Caudate nucleus (tissue), 63 donors: ENCODE measurements at places on chromosomes 6 and 20.
A peak's percentile ranks its signal among the peaks of the same experiment; 100 is the strongest.

DNA sequence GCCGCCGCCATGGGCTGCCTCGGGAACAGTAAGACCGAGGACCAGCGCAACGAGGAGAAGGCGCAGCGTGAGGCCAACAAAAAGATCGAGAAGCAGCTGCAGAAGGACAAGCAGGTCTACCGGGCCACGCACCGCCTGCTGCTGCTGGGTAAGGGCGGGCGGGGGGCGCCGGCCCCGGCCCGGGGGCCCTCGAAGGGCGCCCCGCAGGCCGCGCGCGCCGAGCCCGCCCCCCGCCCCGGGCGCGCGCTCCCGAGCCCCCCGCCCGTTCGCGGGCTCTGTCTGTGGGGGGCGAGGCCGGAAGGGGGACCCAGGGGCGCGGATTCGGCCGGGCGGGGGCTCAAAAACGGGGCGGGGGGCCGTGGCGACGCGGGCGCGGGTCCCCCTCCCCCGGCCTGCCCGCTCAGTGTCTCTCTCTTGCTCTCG is 39.2 kb downstream of the GNAS start:
- no peak for DNase-seq

- DNase-seq: no peak
These were observed 112.3 kb downstream of the RCAN2 start for GRCh38 chr6:46378882-46379416.

DNA sequence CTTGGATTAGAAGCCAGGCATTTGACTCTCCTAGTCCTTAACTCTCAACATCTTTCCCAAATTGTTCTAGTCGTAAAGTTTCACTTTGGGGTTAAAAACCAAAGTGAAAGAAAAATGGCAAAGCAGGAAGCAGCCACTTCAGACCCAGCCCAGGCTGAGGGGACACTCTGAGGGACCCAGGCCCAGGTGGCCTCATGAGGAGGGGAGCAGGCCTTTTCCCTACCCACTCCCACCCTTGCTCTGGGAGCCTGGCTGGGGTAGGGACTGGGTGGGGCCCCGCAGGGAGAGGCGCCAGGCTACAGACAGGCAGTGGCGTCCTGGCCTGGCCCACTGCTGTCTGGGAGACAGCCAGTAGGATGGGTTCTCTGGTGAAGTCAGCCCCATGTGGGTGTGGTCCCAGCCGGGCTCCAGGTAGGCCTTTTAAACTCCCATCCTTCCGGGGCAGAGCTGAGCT is 68.7 kb upstream of the MYL9 start:
- DNase-seq: no peak

GRCh38 chr6:27281105-27281539 is 31.0 kb downstream of the POM121L2 start:
- no peak for DNase-seq

GRCh38 chr6:138296381-138296780 is 78.1 kb upstream of the PBOV1 start:
- DNase-seq: no peak

- DNase-seq: peak; percentile 55
These were observed 3.6 kb upstream of the CEBPB start for GRCh38 chr20:50186987-50187402.

DNA sequence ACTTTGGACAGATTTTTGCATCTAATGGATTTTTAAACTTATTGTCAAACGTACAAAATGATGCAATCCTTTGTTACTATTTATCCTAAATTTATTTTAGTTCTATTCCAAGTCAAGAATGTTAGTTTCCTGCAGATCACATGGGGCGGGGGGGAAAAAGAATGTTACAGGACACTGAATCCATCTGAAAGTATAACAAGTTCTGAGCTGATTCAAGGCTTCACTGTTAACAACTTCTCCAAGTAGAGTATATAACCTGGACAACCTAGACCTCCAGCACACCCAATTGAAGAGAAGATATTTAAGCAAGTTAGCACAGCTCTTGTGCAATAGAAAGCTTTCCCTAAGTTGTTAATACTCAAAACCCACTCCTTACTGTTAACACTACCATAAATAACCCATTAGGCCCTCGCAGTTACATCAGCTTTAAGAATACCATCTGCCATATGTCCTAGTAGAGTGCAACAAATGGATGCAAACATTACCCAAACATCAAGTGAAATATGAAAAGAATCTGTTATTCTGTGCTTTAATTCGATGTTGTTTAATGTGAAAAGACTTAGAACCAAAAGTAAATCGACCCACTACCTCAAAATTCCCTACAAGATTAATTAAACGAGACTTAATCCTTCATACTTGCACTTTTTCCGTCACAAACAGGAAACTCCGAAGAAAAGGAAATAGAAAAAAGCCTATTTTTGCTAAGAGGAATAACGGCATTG is 1.3 kb downstream of the SEC63 start:
- DNase-seq: no peak

DNA sequence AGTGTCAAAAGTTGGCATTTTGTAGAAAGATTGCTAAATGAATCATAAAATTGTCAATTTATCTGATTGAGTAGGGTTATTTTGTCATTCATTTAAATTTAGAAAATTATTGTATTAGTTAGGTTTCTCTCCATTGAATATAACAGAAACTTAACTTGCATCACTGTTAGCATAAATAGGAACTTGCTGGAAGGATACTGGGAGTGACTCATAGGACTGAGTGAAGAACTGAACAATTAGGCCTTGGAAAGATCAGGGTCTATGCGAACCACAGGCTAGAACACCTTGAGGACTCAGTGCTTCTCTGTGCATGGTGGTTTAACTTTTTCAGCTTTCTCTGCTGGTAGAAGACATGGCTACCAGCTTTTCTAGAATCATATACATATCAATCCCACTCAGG is 67.7 kb upstream of the IFNGR1 start:
- no peak for DNase-seq

GRCh38 chr6:15336900-15337560 is 91.2 kb downstream of the JARID2 start:
- DNase-seq: no peak

GRCh38 chr6:117346142-117346930 is 79.4 kb downstream of the ROS1 start:
- DNase-seq: no peak
